T-helper 1 cell (primary cell): ENCODE measurements at places on chromosomes 4 and X.

- no peak for DNase-seq
Observed at GRCh38 chr4:153206534-153206933, 2.3 kb downstream of the TRIM2 start.

DNA sequence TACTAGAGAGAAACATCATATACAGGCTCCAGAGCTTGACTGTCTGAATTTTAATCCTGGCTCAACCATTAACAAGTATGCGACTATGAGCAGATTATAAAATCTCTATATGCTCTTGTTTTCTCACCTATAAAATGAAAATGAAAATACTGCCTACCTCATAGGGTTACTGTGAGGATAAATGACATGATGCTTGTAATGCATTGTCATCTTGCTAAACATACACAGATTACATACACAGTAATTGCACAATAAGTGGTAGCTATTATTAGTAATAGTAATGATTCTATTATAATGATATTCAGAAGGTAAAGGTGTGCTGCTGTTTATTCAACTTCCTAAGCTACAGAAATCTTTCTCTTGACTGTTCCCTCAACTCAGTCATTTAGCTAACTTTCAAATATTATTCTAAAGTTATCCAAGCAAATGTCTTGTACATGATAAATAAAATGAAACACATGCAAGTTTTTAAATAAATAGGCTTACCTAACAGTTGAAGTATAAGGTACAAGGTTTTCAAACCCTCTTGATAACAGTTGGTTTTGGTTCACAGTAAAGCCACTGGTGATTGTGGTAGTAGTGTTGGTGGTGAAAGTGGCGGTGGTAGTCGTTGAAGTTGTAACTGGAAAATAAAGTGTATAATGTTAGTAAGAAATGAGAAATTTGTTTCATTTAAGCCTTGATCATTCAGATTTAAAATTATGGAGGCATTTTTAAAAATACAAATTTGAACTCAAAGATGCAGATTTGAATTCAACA lies 38.9 kb downstream of the NUP62CL start:
- no peak for DNase-seq

DNA sequence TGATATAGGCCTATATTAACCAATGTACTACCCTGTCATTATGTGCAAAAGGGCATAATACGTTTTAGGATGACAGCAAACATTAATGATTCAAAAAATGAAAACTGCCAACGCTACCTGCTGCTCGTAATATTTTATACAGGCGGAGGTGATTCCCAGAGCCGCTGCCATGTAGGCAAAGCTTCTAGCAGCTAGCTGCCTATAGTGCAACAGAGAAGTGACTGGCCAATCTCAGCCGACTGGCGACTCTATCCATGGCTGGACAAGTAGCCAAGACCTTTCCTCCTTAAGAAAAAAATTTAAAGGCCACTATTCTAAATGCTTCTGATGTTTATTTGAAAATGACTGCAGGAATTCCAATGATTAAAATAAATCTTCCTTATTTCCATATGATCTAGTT lies 1.9 kb downstream of the PPARGC1A start:
- DNase-seq = no peak

GRCh38 chrX:24423960-24424359 lies 41.1 kb upstream of the PDK3 start:
- DNase-seq = no peak

- no peak for DNase-seq
Observed at GRCh38 chrX:20857746-20858145, 516.5 kb upstream of the CNKSR2 start.

GRCh38 chr4:3530663-3531254 lies 1.5 kb downstream of the LRPAP1 start:
- DNase-seq = no peak

- no peak for DNase-seq
Observed at GRCh38 chrX:67779099-67779498, 235.3 kb downstream of the AR start.

DNA sequence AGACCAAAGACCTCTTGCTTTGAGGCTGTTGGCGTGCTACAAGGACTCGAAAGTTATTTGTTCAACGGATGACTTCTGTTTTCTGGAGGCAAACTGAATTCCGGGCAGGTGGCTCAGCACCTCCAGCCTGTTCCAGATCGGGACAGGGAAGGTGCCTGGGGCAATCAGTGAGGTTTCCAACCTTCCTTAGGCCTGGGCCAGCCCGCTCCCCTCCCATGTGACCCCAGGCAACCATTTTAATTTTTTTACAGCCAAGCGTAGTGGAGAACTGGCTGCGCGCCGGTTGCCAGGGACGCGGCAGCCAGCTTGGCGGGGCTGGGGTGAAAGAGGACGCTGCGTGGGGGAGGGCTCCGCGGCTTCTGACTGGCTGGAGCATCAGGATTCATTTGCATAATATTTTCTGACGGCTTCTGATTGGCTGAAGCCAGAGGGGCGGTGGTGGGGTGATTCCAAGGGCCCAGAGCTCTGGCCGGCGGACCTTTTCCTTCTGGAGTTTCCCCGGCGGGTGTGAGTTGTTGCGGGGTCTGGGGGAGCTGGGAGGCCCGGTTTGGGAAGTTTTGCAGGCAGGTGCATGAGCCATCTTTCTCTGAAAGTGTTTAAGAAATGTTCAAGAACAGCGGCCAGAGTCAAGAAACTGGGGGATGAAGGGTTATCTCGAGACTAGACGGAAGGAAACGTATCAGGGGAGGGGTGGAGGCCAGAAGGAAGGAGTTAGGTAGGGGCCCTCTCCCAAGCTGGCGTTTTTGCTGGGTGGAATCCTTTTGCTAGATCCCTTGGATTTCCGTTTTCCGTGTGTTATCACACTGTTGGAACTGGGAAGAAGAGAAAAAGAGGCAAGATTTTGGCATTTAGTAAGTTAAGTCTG lies at the start of gene MID1IP1:
Gene MID1IP1 (plus strand): TSS at position 479 of the 865 bp plus-strand sequence. CDS start 3,488 bp downstream, outside the sequence.
- DNase-seq = peak; percentile 69

DNA sequence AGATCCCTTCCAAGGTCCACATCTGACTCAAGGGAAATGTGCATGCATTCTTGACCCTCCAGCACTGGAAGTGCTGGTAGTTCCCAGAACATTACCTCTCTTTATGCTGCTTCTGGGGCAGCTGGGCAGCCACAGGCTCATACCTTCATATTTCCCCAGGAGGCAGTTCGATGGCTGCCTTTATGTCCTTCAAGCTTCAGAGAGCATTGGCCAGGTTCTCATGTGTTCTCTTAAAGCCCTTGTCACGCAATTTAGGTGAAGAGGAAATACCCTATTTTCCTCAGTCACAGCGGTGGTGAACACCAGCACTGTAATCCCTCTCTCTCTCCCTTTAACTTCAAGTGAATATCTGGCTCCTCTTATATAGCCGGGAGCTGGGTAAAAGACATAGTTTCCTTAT lies 134.3 kb downstream of the MID1IP1 start:
- no peak for DNase-seq

- DNase-seq = no peak
Observed at GRCh38 chr4:183008492-183008891, 90.6 kb upstream of the WWC2 start.

GRCh38 chrX:16722481-16722880 lies 3.1 kb downstream of the SYAP1 start:
- DNase-seq = no peak

- no peak for DNase-seq
Observed at GRCh38 chrX:40449396-40449795, 131.4 kb upstream of the ATP6AP2 start.

DNA sequence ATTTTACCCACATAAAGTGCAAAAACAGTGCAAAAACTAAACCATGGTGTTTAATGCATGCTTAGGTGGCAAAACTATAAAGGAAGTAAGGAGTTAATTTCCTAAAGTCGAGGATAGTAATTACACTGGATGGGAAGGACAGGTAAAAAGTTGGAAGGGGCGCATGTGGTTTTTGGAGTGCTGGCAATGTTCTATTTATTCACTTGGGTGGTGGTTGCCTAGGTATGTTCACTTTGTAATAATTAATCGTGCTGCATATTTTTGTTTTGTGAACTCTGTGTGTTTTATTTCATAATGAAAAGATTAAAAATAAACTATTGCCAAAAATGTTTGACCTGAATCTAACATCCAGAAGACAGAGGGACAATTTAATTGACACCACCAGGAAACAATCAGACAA lies 32.1 kb upstream of the SMARCA5 start:
- no peak for DNase-seq

- no peak for DNase-seq
Observed at GRCh38 chrX:17669458-17669857, 67.8 kb upstream of the SCML1 start.

DNA sequence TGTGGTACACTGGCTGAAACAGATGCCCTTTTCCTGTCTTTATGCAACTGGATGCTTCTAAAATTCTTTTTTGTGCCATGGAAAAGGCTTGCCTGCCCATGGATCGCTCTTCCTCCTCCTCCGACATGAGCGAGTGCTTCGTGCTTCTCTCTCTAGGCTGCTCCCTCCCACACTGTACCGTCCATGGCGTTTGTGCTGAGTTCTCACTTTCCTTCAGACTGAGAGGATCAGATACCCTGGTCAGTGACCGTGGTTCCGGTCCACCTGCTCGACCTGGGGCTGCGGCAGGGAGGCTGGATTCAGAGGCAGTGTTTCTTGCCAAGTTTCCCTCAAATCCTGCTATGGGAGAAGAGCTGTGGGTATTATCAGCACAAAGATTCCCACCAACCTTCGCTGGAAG lies 10.2 kb upstream of the CLDN24 start:
- DNase-seq = no peak

GRCh38 chr4:186104890-186105646 lies 564 bp downstream of the FAM149A start:
- no peak for DNase-seq

- no peak for DNase-seq
Observed at GRCh38 chr4:26753617-26754016, 107.0 kb upstream of the STIM2 start.

- DNase-seq = no peak
Observed at GRCh38 chr4:141580523-141580922, 55.9 kb upstream of the IL15 start.

GRCh38 chrX:12471061-12471460 lies 320.2 kb upstream of the PRPS2 start:
- DNase-seq = no peak

- no peak for DNase-seq
Observed at GRCh38 chr4:187893418-187893817, 102.2 kb upstream of the ZFP42 start.

GRCh38 chr4:112053825-112054350 lies 91.4 kb upstream of the FAM241A start:
- no peak for DNase-seq

DNA sequence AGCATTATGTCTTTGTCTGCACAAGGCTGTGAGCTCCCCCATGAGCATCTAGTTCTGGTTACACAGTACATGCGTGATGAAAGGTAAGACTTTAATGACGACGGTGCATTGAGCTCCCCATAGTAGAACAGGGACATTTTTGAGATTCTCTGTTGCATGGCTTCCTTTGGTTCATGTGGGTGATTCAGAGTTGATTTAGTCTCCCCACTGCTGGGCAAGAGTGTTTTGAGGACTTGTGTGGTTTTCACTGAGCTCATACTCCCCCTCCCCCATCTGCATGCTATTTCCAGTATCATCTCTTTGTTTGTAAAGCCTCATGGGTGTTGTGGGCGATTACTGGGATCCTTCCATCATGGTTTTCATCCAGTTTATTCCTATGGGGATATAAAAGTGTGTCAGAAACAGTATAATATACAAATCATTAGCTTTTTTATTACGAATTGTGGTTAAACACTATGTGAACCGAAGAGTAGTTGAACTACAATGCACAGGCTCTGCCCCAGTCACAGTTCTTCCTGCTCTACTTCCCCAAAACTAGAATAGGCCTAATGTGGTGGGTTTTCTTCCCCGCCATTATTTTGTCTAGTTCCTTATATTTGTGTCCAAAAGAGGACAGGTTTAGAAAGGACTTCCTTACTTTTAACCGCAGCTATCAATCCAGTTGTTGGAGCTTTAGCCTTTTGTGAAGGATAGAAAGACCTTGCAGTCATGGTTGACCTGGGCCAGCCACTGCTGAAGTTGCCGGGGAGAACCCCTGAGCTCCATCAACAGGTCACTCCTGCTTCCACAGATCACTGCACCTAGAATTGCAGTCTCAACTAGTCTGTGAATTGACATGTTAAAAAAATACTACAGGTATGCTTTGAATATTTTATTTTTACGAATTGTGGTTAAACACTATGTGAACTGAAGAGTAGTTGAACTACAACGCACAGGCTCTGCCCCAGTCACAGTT lies 30.4 kb downstream of the KIT start:
- no peak for DNase-seq

- no peak for DNase-seq
Observed at GRCh38 chr4:122278976-122279375, 99.8 kb upstream of the ADAD1 start.

DNA sequence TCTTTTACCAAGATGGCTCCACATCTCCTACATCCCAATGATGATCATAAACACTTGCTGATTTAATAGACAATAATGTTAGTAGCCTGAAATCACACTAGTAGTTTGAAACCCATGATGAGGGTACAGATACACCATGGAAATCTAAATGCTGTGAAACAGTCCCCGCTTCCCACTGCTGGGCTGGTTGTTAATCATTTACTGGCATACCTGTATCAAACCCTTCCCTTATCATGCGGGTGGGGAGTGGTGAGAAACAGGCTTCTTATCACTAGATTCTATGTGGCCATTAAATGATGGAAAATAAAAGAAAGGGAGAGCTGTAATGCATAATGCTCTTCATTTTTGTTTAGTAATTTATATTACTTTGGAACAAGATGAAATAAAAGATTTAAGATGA lies 21.9 kb downstream of the MAOA start:
- no peak for DNase-seq

- no peak for DNase-seq
Observed at GRCh38 chr4:148454835-148455234, 12.6 kb upstream of the NR3C2 start.

DNA sequence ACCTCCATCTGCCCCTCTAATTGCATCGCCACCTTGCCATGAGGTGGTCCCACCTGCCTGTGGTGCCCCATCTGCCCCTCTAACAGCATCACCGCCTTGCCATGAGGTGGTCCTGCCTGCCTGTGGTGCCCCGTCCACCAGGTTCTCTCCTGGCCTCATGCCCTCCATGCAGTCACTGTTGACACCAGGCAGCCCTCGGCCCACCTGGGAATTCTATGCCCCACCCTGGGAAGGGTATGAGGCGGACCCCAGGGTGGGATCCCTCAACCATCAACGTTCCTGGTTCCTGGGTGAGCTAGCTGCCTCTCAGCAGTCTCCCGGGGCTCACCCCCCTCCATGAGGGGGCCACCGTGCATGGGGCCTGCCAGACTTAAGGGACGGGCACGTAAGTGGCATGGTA lies 38.9 kb downstream of the ACOX3 start:
- no peak for DNase-seq

GRCh38 chrX:3142259-3143042 lies 101.2 kb downstream of the ARSF start:
- DNase-seq = no peak

DNA sequence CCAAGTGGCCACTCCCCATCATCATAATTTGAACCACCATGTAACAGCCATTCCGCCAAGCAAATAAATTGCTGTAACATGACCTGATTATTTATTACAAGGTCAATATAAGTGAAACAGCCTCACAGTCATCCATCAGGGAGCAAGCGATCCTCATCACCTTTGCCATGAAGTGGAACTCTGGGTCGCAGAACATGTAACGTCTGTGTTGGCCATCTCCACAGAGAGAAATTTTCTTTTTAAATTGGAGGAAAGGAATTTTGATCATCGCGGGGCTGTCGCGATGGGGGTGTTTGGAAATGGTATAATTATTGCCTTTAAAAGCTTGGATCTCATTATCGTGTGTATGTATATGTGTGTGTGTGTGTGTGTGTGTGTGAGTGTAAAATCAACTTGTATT lies 90.2 kb downstream of the SHOX start:
- no peak for DNase-seq
